Right ventricle myocardium inferior (tissue), 1 donor: ENCODE measurements at places on chromosomes 16 and 17. TPM values are rescaled to one million over a fixed set of nuclear protein-coding genes. Genes with fewer than 3 reads are reported as not detected.

- DNase-seq: no peak
Measured at GRCh38 chr17:29909236-29910003, 20.6 kb downstream of the SSH2 start.

Gene PPL
- total RNA-seq: 20.2 TPM

Gene SETD1A
- 9.4 TPM for total RNA-seq

Gene HSPB9
- total RNA-seq: 0.11 TPM
